Stimulated activated CD4-positive, alpha-beta T cell treated with anti-CD3 and anti-CD28 coated beads, TNF-alpha, amount 100 ng/mL, for 1 hour (primary cell): ENCODE measurements at places on chromosomes 7 and 10.

DNA sequence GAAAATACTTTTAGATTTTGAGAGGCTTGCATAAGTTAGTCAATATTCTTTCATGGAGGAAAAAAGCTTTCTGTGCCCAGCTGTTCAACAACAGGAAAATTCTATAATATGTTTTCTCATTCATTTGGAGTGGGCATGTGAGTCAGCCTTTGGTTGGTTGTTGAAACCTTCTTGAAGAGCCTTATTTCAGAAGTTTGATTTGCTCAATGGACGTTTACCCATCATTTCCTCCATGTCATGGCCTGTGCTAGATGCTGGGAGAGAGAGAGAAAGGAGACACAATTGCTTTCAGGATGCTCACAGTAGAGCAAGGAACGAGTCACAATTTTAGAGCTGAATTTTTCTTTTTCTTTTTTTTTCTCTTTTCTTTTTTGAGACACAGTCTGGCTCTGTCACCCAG lies 181.7 kb downstream of the PRKCQ start:
- DNase-seq = no peak

DNA sequence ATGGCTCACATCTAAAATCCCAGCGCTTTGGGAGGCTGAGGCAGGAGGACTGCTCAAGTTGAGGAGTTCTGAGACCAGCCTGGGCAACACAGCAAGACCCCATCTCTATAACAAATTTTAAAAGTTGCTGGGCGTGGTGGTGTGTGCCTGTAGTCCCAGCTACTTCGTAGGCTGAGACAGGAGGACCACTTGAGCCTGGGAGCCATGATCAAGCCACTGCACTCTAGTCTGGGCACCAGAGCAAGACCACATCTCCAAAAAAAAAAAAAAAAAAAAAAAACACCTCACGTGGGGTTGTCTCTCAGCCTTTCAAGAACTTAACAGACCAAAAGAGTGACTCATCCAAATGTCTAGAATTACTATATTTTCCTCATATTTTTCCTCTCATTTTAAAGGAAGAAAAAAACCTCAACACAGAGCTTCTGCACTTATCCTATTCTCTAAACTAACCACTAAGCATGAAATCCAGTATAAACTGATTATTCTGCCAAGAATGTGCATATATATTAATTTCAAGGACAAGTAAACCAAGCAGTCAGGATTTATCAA lies 46.3 kb downstream of the CUL2 start:
- no peak for DNase-seq

GRCh38 chr7:7323352-7323751 lies 141.0 kb downstream of the C1GALT1 start:
- DNase-seq = no peak

DNA sequence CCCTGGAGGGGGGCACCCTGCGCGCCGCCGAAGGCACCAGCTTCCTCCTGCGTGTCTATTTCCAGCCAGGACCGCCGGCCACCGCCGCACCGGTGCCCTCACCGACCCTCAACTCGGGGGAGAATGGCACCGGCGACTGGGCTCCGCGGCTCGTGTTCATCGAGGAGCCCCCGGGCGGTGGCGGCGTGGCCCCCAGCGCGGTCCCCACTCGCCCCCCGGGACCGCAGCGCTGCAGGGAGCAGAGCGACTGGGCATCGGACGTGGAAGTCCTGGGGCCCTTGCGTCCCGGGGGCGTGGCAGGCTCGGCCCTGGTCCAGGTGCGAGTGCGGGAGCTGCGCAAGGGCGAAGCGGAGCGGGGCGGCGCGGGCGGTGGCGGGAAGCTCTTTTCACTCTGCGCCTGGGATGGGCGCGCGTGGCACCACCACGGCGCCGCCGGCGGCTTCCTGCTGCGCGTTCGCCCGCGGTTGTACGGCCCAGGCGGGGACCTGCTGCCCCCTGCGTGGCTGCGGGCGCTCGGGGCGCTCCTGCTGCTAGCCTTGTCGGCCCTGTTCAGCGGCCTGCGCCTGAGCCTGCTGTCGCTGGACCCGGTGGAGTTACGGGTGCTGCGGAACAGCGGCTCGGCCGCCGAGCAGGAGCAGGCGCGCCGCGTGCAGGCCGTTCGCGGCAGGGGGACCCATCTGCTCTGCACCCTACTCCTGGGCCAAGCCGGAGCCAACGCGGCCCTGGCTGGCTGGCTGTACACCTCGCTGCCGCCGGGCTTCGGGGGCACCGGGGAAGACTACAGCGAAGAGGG lies 594 bp downstream of the CNNM1 start:
- no peak for DNase-seq
